Osteocyte (in vitro differentiated cells): ENCODE measurements at places on chromosomes 16 and 17.

DNA sequence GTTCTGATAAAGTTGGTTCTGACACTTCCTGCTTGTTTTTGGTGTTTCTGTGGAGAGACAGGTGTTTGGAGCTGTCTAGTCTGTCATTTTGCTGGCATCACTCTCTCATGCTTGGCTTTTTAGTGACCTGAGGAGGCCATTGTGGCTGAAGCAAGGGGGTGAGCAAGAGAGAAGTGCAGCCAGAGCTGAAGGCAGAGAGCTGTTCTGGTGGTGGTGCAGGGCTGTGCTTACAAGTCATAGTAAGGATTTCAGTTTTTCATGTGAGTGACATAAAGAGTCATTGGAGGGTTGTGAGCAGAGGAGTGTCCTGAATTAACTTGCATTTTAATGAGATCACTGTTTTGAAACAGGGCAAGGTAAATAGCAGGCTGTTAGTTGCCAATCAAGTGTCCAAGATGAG, 97.5 kb downstream of the CHD9 start:
- DNase-seq: no peak

DNA sequence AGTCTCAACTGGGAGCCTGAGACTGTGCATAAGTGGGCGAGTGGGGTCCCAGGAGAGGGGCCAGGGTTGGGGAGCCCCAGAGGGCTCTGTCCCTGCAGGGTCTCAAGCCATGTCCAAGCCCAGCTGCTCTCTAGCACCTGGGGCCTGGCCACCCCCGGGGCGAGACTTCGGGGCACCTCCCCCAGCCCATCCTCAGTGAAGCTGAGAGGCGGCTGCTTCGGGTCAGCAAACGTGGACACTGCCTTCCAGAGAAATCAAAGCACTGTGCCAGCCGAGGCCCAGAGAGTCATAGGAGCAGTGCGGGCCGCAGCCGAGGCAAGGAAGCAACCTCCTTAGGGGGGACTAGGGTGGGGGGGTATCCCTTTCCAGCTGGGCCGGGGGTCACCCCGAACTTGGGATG, 77.5 kb downstream of the ENGASE start:
- DNase-seq: no peak

DNA sequence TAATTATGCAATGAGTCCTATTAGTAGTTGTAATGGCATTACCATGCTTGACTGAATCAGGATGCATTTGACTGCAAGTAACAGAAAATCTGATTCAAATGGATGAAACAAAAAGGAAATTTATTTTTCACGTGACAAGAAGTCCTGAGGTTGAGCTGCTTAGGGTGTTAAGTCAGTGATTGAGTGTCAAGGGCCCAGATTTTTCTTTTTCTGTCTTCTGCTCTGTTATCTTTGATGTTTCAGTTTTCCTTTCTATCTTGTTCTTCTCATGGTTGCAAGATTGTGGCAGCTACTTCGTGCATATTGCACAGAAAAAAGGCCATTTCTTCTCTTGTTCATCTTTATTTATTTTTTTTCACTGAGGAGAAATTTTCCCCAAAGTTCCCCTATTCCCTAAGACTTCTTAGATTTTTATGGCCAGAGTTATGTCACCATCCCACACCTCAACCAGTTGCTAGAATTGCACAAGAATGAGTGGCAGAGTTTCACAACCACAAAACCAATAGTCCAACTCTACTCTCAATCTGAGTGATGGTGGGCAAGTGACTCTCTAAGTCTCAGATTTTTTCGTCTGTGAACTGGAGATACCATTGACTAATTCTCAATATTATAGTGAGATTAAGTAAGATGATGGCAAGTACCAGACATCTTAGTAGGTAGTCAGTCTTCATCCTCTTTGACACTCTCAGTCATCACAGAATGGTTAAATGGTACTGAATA, 15.7 kb upstream of the GPR139 start:
- DNase-seq: no peak

DNA sequence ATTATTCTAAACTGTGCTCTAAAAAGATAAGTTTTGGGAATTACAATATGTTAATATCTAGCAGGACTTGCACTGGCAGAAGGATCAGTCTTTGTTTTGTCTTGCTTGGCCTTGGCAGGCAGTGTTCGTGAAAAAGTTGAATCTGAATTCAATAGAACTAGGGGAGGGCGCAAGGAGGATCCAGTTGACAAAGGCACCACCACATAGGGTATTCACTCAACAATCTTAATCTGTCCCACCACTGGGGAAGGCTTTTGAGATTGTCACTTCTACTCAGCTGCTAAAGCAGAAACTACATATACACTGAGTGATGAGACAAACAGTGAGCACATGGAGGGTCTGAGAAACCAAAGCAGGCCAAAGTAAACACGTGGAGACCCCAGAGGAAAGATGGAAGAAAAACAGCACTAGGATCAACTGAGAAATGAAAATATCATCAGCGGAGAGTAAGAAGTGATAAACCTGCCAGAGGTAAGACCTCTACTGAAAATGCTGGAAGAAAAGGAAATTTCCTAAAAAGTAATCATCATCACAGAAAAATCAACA, 2.4 kb downstream of the AMFR start:
- no peak for DNase-seq

DNA sequence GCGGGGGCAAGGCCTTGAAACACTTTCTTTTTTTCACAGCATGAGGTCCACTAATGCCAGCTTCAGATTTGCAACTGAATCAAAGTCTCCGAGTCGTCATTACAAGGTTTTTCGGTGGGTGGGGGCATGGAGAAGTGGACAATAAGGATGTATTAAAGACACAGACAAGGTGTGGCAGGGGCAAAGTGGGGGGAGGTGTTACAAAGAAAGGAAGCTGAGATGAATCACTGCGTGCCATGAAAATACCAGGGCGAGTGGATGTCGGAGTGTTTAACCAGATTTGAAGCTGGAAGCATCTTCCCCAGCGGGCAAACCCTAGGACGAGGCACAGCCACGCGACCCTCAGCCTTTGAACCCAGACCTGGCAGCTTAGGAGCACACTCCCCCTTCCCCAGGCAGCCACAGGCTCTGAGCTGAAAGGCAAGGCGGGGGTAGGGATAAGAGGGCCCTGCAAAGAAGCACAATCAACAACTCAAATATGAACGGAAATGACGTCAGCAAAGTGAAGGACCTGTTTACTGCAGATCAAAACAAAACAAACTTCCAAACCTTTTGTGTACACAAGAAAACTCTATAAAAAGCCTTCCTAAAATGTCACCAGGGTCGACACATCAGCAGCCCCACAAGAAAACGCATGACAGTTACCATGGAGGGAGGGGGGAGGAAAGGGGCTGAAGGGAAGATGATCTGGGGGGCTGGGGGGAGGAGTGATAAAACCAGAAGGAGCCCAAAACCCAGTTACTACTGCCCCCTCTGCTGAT, 5.6 kb upstream of the ZFHX3 start:
- DNase-seq: no peak

DNA sequence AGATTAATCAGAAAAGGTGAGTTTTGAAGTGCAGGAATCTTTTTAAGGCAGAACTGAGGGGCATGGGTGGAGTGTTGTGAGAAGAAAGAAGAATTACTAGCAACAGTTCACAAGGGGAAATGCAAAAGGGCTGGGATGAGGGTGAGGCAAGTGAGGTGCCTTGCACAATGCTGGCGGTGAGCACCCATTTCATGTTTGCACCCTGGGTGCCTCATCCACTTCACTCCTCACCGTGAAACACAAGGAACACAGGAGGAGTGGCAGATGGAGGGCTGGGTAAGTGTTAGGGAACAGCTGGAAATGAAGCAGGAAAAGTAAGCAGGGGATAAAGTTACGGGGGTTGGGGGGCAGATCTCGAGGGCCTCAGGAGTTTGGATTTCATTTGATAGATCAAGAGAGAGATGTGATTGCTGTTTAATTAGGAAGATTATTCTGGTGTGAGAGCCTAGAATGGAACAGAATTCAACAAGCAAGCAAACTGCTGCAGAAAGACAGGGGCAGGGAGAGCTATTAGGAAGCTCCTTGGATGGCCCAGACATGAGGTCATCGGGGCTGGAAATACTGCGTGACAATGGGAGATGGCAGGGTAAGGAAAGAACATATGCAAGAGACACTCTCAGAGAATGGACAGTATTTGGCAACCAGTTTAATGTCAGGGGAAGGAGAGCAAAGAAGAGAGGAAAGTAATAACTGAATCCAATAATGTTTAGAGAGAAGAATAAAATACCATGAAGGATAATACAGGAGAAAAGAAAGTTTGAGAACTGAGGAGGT, 8.3 kb upstream of the HEATR6 start:
- DNase-seq: no peak

- no peak for DNase-seq
Observed at GRCh38 chr17:81329927-81330883, 35.1 kb upstream of the SLC38A10 start.

DNA sequence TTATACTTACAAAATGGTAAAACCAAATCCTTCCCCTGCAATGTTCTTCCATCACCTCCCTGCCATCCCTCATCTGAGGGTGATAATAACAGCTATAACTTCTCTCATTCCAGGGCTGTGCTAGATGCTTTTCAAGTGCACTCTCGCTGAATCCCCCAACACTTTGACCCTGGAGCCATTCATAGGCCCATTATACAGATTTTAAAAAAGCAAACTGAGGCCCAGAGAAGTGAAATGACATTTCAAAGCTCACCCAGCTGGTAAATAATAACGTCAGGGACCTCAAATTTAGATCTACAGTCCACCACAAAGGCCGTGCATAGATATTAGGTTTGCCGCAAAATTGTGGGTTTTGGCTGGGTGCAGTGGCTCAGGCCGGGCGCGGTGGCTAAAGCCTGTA, 378.8 kb downstream of the SLC39A11 start:
- DNase-seq: no peak

DNA sequence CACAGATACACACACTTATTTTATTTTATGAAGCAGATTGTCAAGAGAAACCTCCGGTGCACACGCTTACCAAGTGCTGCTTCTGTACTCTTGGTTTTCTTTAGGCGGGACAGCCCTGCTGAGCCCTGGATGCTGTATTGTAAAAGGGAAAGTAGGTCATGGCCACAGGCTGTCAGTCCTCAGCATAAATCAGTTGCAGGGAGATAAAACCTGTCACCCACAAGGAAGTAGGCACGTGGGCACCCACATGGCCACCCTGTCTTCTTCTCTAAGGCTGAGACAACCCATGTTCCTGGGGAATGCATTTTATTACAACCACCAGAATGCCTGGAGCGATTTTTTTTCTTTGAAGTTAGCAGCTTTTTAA, 59.3 kb downstream of the ASIC2 start:
- no peak for DNase-seq

DNA sequence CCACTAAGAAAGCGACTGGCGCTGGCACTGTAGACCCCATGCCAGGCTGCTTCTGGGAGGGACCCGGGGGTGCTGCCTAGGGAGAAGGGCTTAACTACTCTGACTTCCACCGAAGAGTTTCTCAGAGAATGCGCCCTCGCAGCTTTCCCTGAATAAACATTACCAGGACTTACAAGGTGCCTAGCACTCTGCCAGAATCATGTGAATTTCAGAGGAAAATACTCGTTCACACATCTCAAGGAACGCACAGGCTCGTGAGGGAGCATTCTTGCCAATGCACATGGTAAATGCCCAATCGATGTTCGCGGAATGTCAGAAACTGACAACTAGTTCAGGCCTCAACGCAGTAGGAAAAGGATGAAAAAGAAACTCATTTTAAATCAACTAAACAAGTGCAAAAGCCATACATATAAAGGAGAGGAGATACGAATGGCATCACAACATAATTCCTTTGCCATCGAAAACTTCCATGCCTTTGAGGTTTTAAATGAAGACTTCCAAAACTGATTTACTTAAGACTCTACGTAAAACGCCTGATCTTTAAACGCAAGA, 999 bp downstream of the CMC2 start:
- DNase-seq: no peak

- no peak for DNase-seq
Observed at GRCh38 chr16:72467157-72467759, 295.3 kb upstream of the PMFBP1 start.

GRCh38 chr16:62676306-62676705, 640.1 kb upstream of the CDH8 start:
- DNase-seq: no peak

DNA sequence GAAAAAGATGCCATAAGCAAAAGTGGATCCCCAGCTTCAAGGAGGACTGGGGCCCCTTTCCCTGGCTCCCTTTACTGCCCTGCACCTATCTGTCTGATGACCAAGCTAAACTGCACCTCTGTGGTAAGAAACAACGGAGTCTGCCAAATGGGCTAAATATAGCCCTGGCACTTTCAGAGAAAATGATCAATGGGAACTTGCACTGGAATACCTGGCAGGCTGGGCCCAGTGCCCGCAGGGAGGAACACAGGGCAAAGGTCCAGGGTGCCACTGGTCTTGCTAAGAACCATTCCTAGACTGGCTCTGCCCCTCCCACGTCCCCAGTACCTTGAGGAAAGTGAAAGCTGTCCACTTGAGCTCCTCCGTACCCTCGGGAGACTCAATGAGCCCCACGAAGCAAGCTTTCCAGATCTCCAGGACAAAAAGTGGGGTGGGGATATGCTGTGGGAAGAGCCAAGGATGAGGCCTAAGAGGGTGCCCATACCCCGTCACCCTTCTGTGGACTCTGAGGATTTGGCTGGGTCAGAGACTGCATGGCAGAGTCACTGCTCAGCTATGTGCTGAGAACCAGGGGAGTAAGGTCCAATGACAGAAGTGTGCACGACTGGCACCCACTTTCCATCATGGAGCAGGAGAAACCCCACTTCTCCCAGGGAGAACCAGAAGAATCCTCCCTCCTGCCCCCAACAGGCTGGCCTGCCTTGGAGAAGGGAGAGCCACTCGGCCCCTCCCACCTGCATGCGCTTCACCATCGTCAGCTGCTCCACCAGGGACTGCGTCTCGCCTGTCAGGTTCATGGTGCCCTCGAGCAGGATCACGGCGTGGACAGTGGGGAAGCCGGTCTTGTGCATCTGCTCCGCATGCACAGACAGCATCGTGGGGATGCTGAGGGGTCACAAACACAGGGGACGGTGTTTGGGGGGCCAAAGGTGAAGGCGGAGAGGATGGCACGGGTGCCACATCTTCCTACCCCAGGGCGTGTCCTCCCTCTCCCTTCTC, 17.4 kb downstream of the CSF3 start:
- no peak for DNase-seq

DNA sequence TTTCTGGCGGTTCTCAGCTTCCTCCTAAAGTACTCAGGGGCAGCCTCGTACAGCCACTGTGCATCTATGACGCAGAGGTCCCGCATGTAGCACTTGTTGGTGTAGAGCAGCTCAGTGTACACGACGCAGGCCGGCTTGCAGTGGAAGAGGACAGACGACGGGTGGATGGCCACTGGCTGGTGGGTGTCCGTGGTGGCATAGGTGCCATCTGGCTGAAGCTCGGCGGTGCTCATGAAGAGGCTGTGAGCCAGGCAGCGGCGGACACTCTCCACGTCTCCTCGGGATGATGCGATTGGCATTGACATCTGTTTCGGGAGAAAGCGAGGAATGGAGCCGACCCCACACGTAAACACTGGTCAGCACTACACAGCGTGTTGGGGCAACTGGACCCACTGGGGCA, 5.3 kb upstream of the C1QBP start:
- DNase-seq: no peak

GRCh38 chr17:1649844-1650501, at the start of gene RILP:
Gene RILP, minus strand, starts transcription at chr17:1649866. Its CDS starts 62 bp downstream, at chr17:1649804.
- no peak for DNase-seq

- no peak for DNase-seq
Observed at GRCh38 chr17:43327421-43327820, 71.4 kb upstream of the ARL4D start.
